Caki2 (cell line): ENCODE measurements at places on chromosomes 7 and 10. TPM values are rescaled to one million over a fixed set of nuclear protein-coding genes. Genes with fewer than 3 reads are reported as not detected.

CALHM2 gene
- 0.55 and 2.9 TPM in 2 replicates for total RNA-seq

NUTM2E gene
- total RNA-seq: not detected in 2 replicates

IGF2BP3 gene
- total RNA-seq: 68.3 and 72.6 TPM in 2 replicates

SORCS3 gene
- total RNA-seq: 0.10 TPM in 1 of 2 replicates, not detected in the other

TMEM236 gene
- 0.14 TPM in 1 of 2 replicates, not detected in the other for total RNA-seq

ARMC3 gene
- 4.0 and 5.2 TPM in 2 replicates for total RNA-seq

IPMK gene
- total RNA-seq: 0.96 and 1.8 TPM in 2 replicates

SVIL gene
- 59.4 and 65.4 TPM in 2 replicates for total RNA-seq

CFAP69 gene
- total RNA-seq: 0.14 and 0.68 TPM in 2 replicates

SPDYE2B gene
- not detected in 2 replicates for total RNA-seq

FMC1 gene
- total RNA-seq: 15.9 and 48.3 TPM in 2 replicates

SUGCT gene
- 6.8 and 9.7 TPM in 2 replicates for total RNA-seq

HOXA10 gene
- total RNA-seq: 22.1 and 31.5 TPM in 2 replicates

PRKG1 gene
- total RNA-seq: not detected in 2 replicates

STEAP2 gene
- total RNA-seq: 2.3 and 7.8 TPM in 2 replicates

BEND7 gene
- 12.7 and 13.3 TPM in 2 replicates for total RNA-seq

SPDYE8 gene
- total RNA-seq: not detected in 2 replicates

INSYN2A gene
- total RNA-seq: not detected in 2 replicates

TFR2 gene
- 0.27 TPM in 1 of 2 replicates, not detected in the other for total RNA-seq

CALML5 gene
- total RNA-seq: not detected in 2 replicates
